ENCODE measurements at places on chromosomes 13 and 19.

GRCh38 chr13:44207476-44207875 lies 166.1 kb upstream of the SERP2 start:
- no peak overlapping the region for H3K4me3 ChIP-seq
- H3K36me3 ChIP-seq: no peaks in the 10 kb centered on the region
- H3K27ac ChIP-seq: no peak overlapping the region
- no peaks in the 10 kb centered on the region for H3K4me1 ChIP-seq
- DNase-seq: no peak

DNA sequence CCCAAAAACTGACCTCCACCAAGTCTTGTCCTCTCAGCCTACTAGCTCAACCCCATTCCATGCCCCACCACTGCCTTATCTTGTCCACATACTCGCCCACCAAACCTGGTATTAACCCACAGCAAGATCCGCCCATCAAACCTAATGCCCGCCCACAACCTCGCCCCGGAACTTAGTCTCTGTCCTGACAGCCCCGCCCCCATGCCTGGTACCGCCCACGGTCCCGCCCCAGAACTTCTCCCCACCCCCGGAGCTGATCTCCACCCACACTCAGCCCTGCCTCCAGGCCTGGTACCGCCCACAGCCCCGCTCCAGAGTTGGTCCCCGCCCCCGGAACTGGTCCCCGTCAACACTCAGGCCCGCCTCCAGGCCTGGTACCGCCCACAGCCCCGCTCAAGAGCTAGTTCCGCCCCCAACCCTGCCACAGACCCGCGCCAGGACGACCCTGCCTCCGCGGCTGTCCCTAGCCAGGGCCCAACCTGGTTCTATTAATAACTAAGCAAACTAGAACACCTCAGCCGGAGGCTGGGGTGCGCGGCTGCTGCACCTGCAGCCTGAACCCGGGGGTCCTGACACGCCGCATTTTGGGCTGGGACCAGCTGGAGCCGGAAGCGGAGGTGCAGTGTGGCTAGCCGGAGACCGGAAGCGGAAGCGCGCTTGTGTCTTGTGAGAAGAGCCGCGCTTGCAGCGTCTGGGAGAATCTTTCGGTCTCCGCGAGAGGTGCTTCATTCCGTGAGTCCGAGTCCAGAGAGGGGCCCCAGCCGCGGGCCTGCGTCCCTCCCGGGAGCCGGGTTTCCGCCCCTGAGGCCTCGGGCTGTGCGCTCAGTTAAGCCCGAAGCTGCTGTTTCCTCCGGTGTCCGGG lies at the start of gene ZNF557:
Gene ZNF557 (plus strand): TSS at position 662 of the 862 bp plus-strand sequence. CDS start 5,372 bp downstream, outside the sequence.
- peak; percentile 97 for DNase-seq
- no peaks in the 10 kb centered on the region for H3K27me3 ChIP-seq
- peak within 1 kb of the TSS; percentile 95 for H3K27ac ChIP-seq
- H3K36me3 ChIP-seq: peaks cover 26% of the 10 kb centered on the region
- H3K4me1 ChIP-seq: peaks cover 19% of the 10 kb centered on the region
- peak within 1 kb of the TSS; percentile 92 for H3K4me3 ChIP-seq

DNA sequence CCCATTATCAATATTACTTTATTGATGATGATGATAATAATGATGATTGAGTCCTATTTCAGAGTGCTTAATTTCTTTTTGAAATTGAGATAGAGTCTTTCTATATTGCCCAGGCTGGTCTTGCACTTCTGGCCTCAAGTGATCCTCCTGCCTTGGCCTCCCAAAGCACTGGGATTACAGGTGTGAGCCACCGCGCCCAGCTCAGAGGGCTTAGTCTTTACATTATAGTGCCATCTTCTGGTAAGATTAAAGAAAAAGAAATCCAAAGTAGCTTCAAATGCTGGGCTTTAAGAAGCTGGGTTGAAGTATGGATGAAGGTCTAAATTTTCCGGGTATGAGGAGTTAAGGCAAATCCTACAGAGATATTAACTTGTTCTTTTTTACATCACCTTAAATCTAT lies 3.4 kb upstream of the ZNF333 start:
- peaks cover 40% of the 10 kb centered on the region for H3K4me1 ChIP-seq
- no peak overlapping the region for H3K4me3 ChIP-seq
- H3K27ac ChIP-seq: peak overlapping the region; percentile 22
- H3K36me3 ChIP-seq: no peaks in the 10 kb centered on the region
- no peak for DNase-seq

GRCh38 chr13:88246239-88246638 lies 575.1 kb downstream of the SLITRK5 start:
- no peak overlapping the region for H3K27ac ChIP-seq
- H3K36me3 ChIP-seq: no peaks in the 10 kb centered on the region
- no peaks in the 10 kb centered on the region for H3K27me3 ChIP-seq
- no peak for DNase-seq
- H3K4me3 ChIP-seq: no peak overlapping the region

DNA sequence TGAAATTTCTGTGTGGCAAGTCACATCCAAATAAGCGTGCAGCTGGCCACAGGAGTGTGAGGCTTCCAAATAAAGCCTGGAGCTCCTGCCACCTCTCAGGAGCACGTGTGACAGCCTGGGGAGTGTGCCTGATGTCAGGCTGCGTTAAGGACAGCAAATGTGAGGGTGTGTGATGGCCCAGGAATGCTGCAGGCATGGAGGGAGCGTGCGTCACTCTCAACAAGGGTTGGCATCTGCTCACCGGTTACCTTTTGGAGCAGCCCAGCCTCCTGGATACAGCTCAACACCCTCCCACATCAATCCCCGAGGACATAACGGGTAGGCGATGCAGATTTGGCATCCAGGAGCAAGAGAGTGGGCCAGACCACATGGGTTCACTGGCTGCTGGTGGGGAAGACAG lies 19.0 kb downstream of the NUMBL start:
- no peak overlapping the region for H3K4me3 ChIP-seq
- DNase-seq: no peak
- H3K27ac ChIP-seq: peak overlapping the region; percentile 56
- peaks cover 38% of the 10 kb centered on the region for H3K36me3 ChIP-seq
- no peaks in the 10 kb centered on the region for H3K27me3 ChIP-seq

DNA sequence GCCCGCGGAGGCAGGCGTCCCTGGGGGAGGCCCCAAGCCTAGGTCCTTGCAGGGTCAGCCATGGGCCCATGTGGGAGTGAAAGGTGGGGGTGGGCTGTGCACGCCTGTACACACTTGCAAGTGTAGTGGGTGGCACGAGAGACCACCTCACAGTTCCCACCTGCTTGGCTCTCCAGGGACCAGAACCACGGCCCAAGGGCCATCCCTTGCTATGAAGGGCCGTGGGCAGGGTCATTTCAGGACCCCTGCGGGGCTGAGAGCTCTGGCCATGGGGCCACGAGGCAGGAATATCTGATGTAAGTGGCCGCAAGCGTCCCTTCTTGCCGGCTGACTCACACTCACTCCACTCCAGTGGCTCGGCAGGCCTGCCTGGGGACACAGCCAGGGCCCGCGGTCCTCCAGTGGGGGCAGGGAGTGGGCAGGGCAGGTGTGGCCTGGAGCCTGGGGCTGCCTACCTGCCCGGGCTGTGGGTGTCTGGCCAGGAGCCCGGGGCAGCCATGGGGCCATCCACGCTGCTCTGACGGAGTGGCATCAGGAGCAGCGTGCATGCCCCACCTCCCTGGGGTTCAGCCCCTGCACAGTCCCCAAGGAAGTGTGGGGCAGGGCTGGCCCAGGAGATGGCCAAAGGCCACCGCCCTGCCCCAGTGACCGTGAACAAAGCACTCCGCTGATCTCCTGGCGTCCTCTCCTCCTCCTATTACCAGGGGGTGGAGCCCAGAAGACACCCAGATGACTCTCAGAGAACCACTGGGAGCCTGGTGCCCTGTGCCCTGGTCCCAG lies 8.6 kb upstream of the MKNK2 start:
- H3K27ac ChIP-seq: peak overlapping the region; percentile 96
- peak overlapping the region; percentile 89 for H3K4me3 ChIP-seq
- DNase-seq: no peak
- peaks cover 32% of the 10 kb centered on the region for H3K4me1 ChIP-seq

DNA sequence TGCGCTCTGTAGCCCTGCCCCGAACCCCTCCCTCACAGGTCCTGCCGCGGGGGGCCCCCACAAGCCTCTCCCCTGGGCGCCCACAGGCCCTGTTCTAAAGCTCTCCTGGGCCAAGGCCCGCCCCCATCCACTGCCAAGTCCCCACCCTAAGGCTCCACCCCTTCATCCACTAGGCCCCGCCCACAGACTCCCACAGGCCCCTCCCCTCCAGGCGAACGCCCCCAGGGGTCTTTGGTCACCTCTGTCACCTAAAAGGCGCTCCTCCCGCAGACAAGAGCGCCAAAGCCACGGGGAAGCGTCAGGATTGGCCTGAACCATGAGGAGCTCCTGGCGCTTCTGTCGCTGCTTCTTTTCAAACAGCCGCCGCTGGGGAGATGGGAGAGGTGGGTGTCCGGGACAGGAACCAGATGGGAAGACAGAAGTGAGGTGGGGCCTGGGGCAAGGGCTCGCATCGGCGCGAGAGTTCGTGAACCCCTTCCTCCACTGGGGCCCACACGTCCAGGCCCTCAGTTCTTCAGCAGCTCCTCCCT lies 2.3 kb downstream of the TULP2 start:
- H3K27me3 ChIP-seq: peaks cover 42% of the 10 kb centered on the region
- peak overlapping the region; percentile 75 for H3K4me3 ChIP-seq
- peaks cover 43% of the 10 kb centered on the region for H3K4me1 ChIP-seq
- no peak for DNase-seq

DNA sequence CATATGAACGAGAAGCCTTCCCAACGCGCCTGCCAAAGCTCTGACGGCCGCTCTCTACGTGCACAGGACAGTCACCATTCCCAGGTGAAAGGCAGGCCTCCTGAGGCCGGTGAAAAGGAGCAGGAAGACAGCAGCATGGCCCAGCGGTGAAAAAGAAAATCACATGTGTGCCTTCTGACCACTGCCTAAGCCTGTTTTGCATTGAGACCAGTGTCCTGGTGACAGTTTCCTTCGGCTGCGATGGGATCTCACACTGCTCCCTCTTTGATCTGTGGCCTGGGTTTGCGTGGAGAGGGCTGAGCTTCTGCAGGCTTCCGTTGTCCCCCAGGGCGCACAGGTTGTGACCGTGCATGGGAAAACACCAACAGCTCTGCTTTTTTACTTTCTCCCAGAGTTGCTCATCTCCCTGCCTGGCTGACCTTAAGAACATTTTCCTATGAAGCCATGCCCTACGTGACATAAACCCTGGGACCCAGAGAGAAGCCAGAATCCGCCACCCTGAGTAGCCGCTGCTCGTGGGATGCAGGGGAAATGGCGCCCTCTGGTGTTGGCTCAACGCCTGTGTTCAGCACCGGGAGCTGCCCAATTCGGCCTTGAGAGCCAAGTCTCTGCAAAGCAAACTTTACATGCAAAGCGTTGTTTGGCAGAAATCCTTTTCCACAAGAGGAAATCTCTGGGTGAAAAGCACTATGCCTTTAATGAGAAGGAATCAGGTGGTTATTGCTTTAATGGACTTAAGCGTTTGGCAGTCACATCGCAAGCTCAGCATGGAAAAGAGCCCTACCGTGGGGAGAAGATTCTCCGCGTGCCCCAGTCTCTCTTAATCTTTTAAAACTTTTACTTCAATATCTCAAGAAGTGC lies 112.2 kb upstream of the GPR12 start:
- H3K27ac ChIP-seq: no peak overlapping the region
- peak; percentile 17 for DNase-seq
- H3K4me1 ChIP-seq: no peaks in the 10 kb centered on the region
- H3K4me3 ChIP-seq: no peak overlapping the region

- peaks cover 3% of the 10 kb centered on the region for H3K4me1 ChIP-seq
- H3K27ac ChIP-seq: no peak overlapping the region
- no peak overlapping the region for H3K4me3 ChIP-seq
- no peak for DNase-seq
- no peaks in the 10 kb centered on the region for H3K36me3 ChIP-seq
Observed at GRCh38 chr13:35165205-35165604, 223.1 kb downstream of the NBEA start.

DNA sequence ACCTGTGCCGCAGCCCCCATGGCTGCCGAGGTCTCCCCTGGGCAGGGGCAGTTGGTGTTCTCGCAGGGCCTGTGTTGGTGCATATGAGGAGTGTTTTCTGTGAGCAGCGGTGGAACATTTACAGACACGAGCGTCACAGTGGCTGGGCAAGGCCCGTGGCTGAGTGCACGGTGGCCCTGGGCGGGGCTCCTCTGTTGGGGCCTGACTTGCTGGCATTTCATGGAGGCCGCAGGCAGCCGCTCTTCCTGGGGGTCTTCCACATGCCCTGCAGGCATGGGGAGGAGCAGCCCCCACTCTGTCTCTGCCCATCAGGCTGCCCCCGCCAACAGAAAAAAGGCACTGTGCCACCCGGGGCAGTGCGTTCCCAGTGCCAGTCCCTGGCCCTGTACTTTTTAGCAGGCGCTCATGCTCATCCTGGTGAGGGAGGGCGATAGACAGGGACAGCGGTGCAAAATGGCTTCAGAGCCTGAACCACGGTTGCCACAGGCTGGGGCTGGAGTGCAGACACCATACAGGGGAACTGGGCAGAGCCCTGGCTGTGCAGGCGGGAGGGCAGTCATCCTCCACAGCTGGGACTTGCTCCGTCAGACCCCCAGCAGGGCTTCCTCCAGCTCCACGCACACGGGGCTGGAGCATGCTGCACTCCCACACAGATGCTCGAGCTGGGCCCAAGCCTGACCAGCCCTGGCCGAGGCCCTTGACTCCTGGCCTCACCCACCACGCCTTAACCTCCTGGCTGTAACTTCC lies 23.5 kb downstream of the TFDP1 start:
- no peak overlapping the region for H3K4me3 ChIP-seq
- H3K36me3 ChIP-seq: peaks cover 57% of the 10 kb centered on the region
- no peak for DNase-seq

DNA sequence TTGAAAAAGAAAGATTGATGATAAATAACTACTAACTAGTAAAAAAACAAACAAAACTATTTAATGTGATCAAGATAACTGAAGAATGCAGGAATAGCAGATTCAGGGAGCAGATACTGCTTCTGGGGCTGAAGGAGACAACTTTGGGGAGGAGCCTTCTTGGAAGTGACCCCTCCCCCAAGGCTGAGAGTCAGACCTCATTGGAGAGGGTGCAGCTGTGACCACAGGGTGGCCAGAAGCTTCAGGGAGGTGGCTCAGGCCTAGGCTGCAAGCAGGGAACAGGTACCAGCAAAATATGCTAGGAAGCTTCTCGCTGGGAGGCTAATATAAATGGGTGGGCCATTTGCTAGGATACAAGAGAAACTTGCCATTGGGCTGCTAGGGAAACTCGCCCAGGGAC lies 149.9 kb downstream of the MYO16 start:
- no peaks in the 10 kb centered on the region for H3K4me1 ChIP-seq
- no peaks in the 10 kb centered on the region for H3K36me3 ChIP-seq
- H3K4me3 ChIP-seq: no peak overlapping the region
- H3K27me3 ChIP-seq: no peaks in the 10 kb centered on the region
- no peak for DNase-seq
- H3K27ac ChIP-seq: no peak overlapping the region
